ENCODE measurements at places on chromosomes 5 and 9. TPM values are rescaled to one million over a fixed set of nuclear protein-coding genes. Genes with fewer than 3 reads are reported as not detected.
A peak's percentile ranks its signal among the peaks of the same experiment; 100 is the strongest.

DNA sequence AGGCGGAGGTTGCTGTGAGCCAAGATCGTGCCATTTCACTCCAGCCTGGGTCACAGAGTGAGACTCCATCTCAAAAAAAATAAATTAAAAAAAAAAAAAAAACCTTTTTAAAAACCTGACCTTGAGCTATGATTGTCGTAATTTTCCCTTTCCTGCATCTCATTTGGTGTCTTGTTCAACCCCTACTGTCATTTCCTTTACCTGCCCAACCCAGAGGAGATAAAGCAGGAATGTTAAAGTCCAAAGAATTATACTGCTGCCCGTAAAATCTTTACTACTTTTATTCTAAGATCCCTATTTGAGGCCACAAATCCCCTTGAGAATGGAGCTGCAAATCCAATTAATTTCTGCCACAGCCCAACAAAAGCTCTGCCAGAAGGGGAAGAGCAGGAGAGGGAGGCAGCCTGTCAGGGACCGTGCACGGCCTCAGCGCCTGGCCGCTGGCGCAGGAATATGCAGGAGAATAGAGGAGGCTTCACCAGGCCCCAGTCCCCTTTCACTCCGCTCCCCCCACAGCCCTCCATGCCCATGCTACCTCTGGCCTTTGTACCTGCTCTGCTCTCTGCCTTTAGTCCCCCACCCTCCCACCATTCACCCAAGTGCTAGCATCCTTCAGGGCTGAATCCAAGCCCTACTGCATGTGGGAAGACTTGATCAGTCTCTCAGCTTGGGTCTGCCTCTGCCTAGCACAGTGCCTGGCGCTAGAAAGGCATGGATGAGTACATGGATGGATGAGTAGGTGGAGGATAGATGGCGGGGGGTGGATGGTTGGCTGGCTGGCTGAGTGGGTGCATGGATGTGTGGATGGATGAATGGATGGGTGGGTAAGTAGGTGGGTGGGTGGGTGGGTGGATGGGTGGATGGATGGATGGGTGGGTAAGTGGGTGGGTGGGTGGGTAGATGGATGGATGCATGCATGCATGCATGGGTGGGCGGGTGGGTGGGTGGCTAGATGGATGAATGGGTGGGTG is 99.8 kb upstream of the SARDH start:
- no peak for DNase-seq

GRCh38 chr9:12785260-12785770 is 10.5 kb downstream of the LURAP1L start:
- DNase-seq = no peak

GRCh38 chr5:140348104-140348503 is 1.7 kb upstream of the HBEGF start:
- DNase-seq = no peak

- DNase-seq = no peak
Measured at GRCh38 chr5:17951392-17952169, 317.3 kb downstream of the TAF11L14 start.

GRCh38 chr5:56123531-56124243 is 109.4 kb downstream of the ANKRD55 start:
- no peak for DNase-seq

- DNase-seq = no peak
Measured at GRCh38 chr5:81854915-81855314, 104.0 kb upstream of the SSBP2 start.

GRCh38 chr9:134313470-134313869 is 12.8 kb upstream of the RXRA start:
- DNase-seq = no peak

- DNase-seq = no peak
Measured at GRCh38 chr5:157924931-157925729, 66.2 kb upstream of the CLINT1 start.

GRCh38 chr9:89841456-89841855 is 236.6 kb downstream of the GADD45G start:
- no peak for DNase-seq

DNA sequence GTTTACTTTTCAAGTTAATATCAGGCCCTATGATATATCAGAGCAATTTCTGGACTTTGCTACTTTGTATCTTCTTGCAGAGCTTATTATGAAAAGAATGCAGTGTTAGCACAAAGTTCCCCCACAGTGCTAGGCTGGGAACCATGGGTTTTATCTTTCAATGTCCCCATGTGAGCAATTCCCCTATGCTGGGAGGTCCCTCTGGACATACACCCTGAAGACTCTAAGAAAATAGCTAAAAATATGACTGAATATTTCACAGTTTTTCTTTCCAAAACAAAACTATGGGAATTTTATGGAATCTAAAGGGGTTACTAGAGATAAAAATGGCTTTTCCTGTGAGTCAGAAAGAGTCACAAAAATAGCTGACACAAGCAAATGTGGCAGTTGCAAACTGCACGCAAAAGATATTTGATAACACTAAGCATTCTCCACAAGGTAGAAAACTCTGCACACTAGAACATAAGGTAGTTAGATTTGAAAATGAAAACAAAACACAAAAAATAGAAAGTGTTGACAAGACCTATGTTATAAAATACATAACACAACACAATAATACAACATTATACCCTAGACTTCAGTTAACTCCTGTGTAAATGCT is 487.5 kb upstream of the GRIN3A start:
- no peak for DNase-seq

DNA sequence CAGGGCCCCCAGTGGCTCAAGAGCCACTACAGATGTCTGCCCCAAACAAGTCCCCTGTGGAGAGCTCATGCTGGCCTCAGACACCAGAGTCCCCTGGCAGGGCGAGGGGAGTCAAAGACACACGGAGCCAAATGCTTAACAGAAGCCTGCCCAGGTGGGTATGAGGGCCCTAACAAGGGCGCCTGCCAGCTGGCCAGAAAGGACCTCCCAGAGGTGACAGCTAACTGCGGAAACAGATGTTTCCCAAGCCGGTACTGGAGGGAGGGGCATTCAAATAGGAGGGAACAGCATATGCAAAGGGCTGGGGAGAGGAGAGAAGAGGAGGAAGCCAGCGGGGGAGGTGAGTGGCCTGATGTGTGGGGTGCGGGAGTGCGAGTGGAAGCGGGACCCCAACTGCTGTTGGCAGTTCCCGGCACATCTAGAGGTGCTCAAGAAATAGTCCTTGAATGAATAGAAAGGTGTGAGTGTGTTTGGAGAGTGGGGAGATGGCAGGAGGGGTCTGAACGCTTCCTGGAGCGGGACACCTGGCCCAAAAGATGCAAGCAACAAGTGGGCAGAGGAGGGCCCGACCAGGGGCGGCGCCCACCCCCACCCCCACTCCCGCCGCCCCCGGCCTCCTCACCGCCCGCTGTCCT is 824 bp downstream of the MXD3 start:
- DNase-seq = peak; percentile 58

DNA sequence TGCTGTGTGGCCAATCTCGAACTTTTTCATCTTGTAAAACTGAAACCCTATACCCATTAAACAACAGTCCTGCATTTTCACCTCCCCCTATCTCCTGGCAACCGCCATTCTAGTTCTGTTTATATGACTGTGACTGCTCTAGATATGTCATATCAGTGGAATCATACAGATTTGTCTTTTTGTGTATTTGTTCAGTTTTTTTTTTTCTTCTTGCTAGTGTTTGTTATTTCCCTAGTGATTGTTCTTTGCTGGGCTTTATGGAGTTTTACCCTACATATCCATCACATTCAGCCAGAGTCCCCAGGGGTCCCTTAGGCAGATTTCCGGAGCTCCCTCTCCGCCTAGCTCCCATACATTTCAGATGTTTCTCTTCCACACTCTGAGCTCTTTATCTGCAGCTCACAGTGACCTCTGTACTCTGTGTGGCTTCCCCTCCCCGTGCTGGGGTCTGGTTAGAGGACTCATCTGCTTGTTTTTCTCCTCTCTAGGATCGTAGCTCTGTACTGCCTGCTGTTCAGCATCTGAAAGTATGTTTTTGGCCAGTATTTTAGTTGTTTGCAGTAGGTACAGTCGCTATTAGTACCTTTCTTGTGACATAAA is 25.1 kb upstream of the CARTPT start:
- no peak for DNase-seq

DNA sequence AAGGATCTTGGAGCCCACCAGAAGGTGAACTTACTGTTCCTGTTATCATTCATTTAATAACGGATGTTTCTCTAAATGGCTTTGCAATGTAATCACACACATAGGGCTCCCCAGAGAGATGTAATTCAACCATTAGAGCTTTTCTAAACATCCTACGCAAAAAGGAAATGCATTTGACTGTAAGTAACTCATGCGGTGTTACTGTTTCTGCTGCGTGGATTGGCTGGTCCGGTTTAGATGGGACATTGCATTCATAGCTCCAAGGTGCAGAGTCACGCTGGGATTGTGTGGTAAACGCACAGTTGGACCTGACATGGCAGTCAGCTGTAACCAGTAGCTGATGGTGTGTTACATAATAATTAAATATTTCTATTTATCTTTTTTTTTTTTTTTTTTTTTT is 185.5 kb upstream of the OTULINL start:
- DNase-seq = no peak

GRCh38 chr5:3377176-3377575 is 218.5 kb upstream of the IRX1 start:
- no peak for DNase-seq

DNA sequence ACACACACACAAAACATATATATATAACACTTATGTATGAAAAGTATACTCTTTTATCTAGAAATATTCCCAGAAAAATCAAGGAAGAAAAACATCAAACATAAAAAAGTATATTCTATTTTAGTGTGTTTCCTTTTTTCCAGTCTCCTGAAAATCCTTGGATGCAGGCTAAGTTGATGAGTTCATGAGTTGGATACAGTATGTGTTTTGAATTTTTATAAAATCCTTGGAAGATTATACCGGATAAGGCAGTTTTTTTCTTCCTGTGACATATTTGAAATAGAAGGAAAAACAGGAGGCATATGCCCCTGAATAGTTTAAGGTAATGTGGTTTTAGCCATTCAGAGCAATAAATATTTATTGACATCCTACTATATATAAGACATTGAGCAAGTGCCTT is 203.6 kb downstream of the SNX18 start:
- DNase-seq = no peak

GRCh38 chr5:54912021-54912420 is 73.4 kb downstream of the ESM1 start:
- DNase-seq = no peak

DNA sequence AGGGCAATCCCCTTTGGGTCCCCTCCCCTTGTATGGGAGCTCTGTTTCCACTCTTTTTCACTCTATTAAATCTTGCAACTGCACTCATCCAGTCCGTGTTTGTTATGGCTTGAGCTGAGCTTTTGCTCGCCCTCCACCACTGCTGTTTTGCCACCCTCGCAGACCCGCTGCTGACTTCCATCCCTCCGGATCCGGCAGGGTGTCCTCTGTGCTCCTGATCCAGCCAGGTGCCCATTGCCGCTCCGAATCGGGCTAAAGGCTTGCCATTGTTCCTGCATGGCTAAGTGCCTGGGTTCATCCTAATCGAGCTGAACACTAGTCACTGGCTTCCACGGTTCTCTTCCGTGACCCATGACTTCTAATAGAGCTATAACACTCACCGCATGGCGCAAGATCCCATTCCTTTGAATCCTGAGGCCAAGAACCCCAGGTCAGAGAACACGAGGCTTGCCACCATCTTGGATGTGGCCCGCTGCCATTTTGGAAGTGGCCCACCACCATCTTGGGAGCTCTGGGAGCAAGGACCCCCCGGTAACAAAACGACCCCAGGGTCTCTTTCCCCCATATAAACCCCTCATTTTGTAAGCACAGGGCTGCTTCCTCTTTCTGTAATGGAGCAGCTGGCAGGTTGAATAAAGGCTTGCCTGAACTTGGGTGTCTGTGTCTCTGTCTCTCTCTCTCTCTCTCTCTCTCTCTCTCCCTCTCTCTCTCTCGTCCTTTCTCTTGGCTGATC is 1166.2 kb downstream of the TAF11L14 start:
- DNase-seq = no peak

DNA sequence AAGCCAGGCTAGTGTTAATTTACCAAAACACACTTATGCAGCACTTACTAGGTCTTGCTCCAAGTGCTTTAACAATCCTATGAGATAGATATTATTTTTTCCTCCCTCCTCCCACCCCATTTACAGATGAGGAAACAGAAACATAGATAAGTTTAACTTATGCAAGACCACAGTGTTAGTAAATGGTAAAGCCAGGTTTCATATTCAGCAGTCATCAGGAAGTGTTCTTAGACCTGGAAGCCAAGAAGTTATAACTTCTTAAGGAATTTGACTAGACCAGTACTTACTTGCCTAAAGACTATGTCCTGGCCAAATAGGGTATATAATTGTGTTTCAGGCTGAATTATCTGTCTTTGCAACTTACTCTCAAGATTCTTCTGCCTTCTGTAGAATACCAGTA is 15.9 kb downstream of the ABHD17B start:
- DNase-seq = no peak

- DNase-seq = peak; percentile 24
Measured at GRCh38 chr9:127525401-127526188, 74.3 kb downstream of the LRSAM1 start.

GRCh38 chr9:86511614-86512360 is 157.6 kb upstream of the TUT7 start:
- no peak for DNase-seq

DNA sequence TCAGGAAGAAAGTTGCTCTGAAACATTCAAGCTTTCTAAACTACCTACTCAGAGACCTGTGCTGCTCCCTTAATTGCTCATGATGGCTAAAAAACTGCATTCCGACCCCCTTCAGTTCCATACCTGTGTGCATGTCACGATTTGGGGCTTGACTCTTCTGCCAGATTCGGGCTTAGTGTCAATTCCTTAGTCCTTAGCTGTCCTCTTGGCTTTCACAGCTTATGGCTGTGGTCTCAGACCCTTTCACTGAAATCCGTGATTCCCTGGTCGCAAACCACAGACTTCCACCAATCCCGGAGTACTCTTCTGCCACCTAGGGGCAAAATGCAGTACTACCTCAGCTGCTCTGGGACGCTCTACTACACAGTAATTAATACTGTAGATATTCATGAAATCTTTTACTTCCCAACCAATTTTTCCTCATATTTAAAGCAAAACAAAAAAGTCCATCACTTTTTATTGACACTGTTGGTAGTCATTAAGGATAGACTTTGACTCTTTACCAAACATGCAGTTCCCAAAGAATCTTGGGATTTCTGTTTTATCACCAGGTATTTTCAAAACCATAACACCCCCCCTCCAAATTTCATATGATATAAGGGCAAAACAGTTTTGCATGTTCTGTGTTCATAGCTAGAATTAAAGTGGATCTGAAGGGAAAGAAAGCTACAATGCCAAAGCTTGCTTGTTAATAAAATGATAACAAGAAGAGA is 617.4 kb downstream of the SLCO4C1 start:
- peak; percentile 51 for DNase-seq

DNA sequence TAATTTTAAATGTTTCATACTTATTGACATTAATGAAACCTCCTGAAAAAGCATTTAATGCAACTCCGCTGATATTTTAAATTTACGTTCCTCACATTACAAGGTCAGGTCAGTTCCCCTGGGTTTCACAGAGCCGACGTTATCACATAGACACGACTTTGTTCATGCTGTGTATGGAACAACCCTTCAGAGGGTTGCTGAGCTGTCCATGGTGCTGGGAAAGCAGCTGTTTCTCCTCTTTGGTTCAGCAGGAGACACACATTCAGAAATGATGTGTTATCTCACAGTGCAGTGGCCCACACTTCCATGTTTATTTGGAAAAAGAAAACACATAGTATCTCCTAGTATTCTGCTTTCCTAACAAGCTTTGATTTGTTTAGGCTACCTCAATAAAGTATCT is 53.5 kb downstream of the PPP2R2B start:
- peak; percentile 51 for DNase-seq

Gene TMEM161B
- 18.0 TPM for total RNA-seq

Gene AGTPBP1
- total RNA-seq = 37.6 TPM

Gene SHB
- total RNA-seq = 1.2 TPM

Gene SLC6A19
- not detected for total RNA-seq

All from activated naive CD4-positive, alpha-beta T cell treated with anti-CD3 and anti-CD28 coated beads for 36 hours (primary cell).